ENCODE measurements at places on chromosomes 5 and 9. TPM values are rescaled to one million over a fixed set of nuclear protein-coding genes. Genes with fewer than 3 reads are reported as not detected.

CDH9 gene
- total RNA-seq: 0.14 TPM

SLIT3 gene
- 12.6 TPM for total RNA-seq

FOXD1 gene
- total RNA-seq: 0.28 TPM

OR13C2 gene
- not detected for total RNA-seq

GABRA1 gene
- total RNA-seq: not detected

DNA sequence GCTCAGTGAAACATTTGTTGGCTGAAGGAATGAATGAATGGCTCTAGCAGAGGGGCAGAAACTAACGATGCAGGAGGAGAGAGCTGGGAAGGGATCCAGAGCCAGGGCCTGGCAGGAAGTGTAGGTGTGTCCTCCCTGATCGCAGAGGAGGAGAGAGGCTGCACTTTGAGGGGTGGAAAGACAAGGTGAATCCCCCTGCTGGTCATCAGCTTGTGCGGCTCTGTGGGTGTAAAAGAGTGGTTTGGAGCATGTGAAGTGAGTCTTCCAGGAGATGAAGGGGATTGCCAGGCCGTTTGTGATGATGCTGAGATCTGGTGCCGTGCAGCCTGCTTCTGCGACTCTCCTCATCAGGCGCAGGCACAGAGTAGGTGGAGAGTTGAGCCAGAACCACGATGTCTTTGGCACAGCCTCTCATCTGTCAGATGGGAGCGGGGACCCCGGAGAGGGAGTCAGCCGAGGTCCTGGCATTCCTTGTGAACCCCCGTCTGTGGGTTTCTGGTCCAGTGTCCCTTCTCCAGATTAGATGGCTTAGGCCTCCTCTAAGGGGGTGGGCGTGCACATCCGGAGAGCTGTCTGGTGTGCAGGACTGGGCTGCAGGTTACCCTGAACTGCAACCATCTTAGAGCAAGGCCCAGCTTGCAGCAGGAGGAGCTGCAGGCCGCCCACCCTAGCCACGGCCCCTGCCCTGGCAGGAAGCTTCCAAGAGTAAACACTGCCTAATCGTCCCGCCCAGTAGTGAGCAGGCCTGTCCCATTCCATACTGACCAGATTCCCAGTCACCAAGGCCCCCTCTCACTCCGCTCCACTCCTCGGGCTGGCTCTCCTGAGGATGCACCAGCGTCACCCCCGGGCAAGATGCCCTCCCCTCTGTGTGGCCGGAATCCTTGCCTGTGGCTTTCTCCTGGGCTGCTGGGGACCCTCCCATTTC is at the start of gene ADAMTS13:
TSS of gene ADAMTS13 (plus strand) at position 753 of the 928 bp plus-strand sequence. CDS start at position 830, 77 bp downstream.
- H3K4me3 ChIP-seq: peak within 1 kb of the TSS; percentile 48
- no peak for DNase-seq
- H3K4me1 ChIP-seq: peaks cover 21% of the 10 kb centered on the region
- no peaks in the 10 kb centered on the region for H3K36me3 ChIP-seq
- H3K27ac ChIP-seq: peak within 1 kb of the TSS; percentile 78
- H3K27me3 ChIP-seq: peaks cover 10% of the 10 kb centered on the region

- no peak overlapping the region for H3K4me3 ChIP-seq
- H3K27ac ChIP-seq: no peak overlapping the region
- H3K36me3 ChIP-seq: no peaks in the 10 kb centered on the region
- H3K27me3 ChIP-seq: no peaks in the 10 kb centered on the region
Measured at GRCh38 chr5:166073901-166074581, 2217.4 kb upstream of the WWC1 start.

- H3K4me3 ChIP-seq: no peak overlapping the region
- DNase-seq: no peak
Measured at GRCh38 chr5:175521313-175521833, 43.0 kb downstream of the SFXN1 start.

GRCh38 chr5:173792781-173793547 is 95.2 kb upstream of the CPEB4 start:
- no peaks in the 10 kb centered on the region for H3K36me3 ChIP-seq
- H3K4me3 ChIP-seq: no peak overlapping the region
- no peaks in the 10 kb centered on the region for H3K4me1 ChIP-seq
- no peak for DNase-seq
- no peaks in the 10 kb centered on the region for H3K27me3 ChIP-seq

- no peaks in the 10 kb centered on the region for H3K4me1 ChIP-seq
- H3K27ac ChIP-seq: no peak overlapping the region
- no peak overlapping the region for H3K4me3 ChIP-seq
- H3K27me3 ChIP-seq: no peaks in the 10 kb centered on the region
- DNase-seq: no peak
Measured at GRCh38 chr5:147180751-147181150, 54.1 kb upstream of the STK32A start.

DNA sequence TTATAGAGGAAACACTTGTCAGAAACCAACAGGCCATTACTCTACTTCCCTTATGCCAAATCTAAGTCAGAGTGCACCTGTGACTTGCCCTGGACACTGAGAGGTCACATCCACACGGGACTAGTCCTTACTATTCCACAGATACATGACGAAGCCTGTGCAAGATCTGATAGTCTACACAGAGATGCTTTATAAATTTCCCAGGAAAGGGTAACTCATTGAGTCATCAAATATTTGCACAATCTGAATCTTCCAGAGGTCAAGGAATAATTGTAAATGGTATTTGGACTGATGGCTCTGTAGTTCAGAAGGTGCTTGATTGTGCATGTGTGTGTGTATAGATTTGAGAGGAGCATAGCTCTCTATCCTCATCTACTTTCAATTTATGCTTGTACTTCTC is 55.2 kb upstream of the JAK2 start:
- no peaks in the 10 kb centered on the region for H3K4me1 ChIP-seq
- no peak overlapping the region for H3K27ac ChIP-seq
- no peak for DNase-seq
- H3K4me3 ChIP-seq: no peak overlapping the region
- no peaks in the 10 kb centered on the region for H3K27me3 ChIP-seq

GRCh38 chr9:82791692-82792091 is 271.2 kb downstream of the RASEF start:
- H3K4me1 ChIP-seq: no peaks in the 10 kb centered on the region
- no peaks in the 10 kb centered on the region for H3K27me3 ChIP-seq
- no peak for DNase-seq
- no peak overlapping the region for H3K4me3 ChIP-seq

DNA sequence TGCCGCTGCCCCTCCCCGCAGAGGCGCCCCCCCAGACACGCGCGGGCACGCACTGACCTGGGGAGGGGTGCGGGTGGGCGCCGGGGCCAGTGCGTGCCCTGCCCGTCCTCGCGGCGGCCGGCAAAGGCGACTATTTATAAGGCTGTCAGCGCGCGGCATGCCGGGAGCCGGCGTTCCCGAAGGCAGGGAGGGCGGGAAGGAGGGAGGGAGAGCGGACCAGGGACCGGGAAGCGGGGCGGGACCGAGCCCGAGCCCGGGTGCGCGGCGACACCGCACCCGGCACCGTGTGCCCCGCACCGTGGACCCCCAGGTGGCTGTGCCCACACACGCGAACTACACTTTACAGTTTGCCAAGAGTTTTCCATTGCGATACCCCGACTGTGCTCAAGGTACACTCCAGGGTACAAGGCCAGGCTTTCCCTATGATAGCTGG is at the start of gene AK1:
TSS of gene AK1 (minus strand) at position 110 of the 433 bp plus-strand sequence. CDS start 3,058 bp downstream, outside the sequence.
- peaks cover 19% of the 10 kb centered on the region for H3K4me1 ChIP-seq
- peak within 1 kb of the TSS; percentile 95 for H3K27ac ChIP-seq
- peak; percentile 58 for DNase-seq

GRCh38 chr5:76807296-76807695 is 11.5 kb upstream of the F2RL1 start:
- peak overlapping the region; percentile 50 for H3K4me3 ChIP-seq
- H3K36me3 ChIP-seq: peaks cover 8% of the 10 kb centered on the region
- H3K27ac ChIP-seq: no peak overlapping the region
- peaks cover 24% of the 10 kb centered on the region for H3K4me1 ChIP-seq
- DNase-seq: no peak

GRCh38 chr5:61275841-61276240 is 56.2 kb upstream of the ZSWIM6 start:
- no peak overlapping the region for H3K4me3 ChIP-seq
- no peaks in the 10 kb centered on the region for H3K36me3 ChIP-seq
- H3K27me3 ChIP-seq: no peaks in the 10 kb centered on the region
- peak overlapping the region; percentile 90 for H3K27ac ChIP-seq

GRCh38 chr5:83654427-83654994 is 66.1 kb downstream of the HAPLN1 start:
- H3K27ac ChIP-seq: no peak overlapping the region
- H3K4me1 ChIP-seq: no peaks in the 10 kb centered on the region
- no peaks in the 10 kb centered on the region for H3K27me3 ChIP-seq
- no peak for DNase-seq
- no peak overlapping the region for H3K4me3 ChIP-seq

GRCh38 chr9:36637491-36638270 is 65.0 kb downstream of the MELK start:
- H3K4me1 ChIP-seq: no peaks in the 10 kb centered on the region
- H3K27ac ChIP-seq: no peak overlapping the region
- H3K4me3 ChIP-seq: no peak overlapping the region
- no peaks in the 10 kb centered on the region for H3K27me3 ChIP-seq
- DNase-seq: no peak
- peaks cover 2% of the 10 kb centered on the region for H3K36me3 ChIP-seq

GRCh38 chr5:80152778-80153177 is 103.1 kb downstream of the SERINC5 start:
- peaks cover 2% of the 10 kb centered on the region for H3K36me3 ChIP-seq
- no peak overlapping the region for H3K27ac ChIP-seq
- DNase-seq: no peak
- peaks cover 40% of the 10 kb centered on the region for H3K4me1 ChIP-seq
- H3K27me3 ChIP-seq: peaks cover 6% of the 10 kb centered on the region
- H3K4me3 ChIP-seq: no peak overlapping the region

DNA sequence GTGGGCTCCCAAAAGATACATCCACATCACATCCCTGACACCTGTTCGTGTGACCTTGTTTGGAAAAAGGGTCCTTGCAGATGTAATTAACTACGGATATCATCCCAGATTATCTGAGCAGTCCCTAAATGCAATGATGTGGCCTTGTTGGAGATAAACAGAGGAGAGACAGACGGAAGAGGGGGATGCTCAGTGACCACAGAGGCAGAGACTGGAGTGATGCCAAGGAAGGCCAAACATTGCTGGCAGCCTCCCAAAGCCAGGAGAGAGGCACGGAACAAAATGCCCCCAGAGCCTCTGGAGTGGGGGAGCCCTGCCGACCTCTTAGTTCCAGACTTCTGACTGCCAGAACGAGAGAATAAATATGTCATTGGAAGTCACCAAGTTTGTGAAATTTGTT is 15.0 kb upstream of the VAV2 start:
- H3K27me3 ChIP-seq: no peaks in the 10 kb centered on the region
- H3K27ac ChIP-seq: no peak overlapping the region
- H3K4me1 ChIP-seq: no peaks in the 10 kb centered on the region
- no peak for DNase-seq
